ENCODE measurements at places on chromosomes 16 and 17.

- no peak for DNase-seq
These were observed 171.7 kb downstream of the VPS53 start for GRCh38 chr17:542943-543342.

DNA sequence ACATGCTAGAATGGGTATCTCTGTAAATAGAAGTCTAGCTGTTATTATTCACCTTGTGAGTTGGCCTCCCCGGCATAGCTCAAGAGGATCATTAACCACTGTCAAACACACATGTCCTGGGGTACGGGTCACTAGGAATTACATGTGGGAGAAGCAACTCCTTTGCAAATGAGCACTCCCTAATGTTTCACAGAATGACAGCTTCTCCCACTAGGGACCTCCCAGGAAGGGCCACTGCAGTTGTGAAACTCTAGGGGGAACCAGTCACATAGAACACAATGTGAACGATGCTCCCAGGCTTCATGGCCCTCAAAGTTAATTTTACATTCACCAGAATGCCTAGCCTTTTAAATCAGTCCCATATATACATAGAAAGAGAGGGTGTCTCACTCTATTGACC lies 12.4 kb upstream of the ZNF19 start:
- no peak for DNase-seq

- DNase-seq = no peak
These were observed 12.1 kb upstream of the EDC4 start for GRCh38 chr16:67860589-67861398.

- DNase-seq = no peak
These were observed 171.0 kb downstream of the ZFHX3 start for GRCh38 chr16:72876981-72877373.

- no peak for DNase-seq
These were observed 5.7 kb downstream of the WSCD1 start for GRCh38 chr17:6075845-6076244.

- no peak for DNase-seq
These were observed 10.1 kb upstream of the RASD1 start for GRCh38 chr17:17506181-17506741.

- no peak for DNase-seq
These were observed 12.2 kb upstream of the SLC52A1 start for GRCh38 chr17:5047446-5047845.

- DNase-seq = no peak
These were observed 13.7 kb downstream of the ACSM1 start for GRCh38 chr16:20683812-20684211.

DNA sequence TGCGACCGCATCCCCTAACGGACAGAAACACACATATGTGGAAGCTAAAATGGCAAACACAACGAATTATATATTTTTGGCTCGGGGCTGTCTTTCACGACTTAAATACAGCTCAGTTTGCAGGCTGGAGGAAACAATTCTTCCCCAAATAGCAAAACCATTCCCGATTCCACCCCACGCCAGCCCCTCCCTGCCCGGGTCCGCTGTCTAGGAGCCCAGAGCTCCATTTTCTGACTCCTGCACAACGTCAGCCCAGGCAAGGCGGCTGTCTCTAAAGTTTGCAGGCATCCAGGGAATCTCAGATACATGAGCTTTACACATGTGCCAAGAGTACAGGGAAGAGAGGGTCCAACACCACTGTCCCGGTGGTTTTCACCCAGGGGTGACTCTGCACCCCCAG lies 110.5 kb downstream of the ADCY9 start:
- no peak for DNase-seq

DNA sequence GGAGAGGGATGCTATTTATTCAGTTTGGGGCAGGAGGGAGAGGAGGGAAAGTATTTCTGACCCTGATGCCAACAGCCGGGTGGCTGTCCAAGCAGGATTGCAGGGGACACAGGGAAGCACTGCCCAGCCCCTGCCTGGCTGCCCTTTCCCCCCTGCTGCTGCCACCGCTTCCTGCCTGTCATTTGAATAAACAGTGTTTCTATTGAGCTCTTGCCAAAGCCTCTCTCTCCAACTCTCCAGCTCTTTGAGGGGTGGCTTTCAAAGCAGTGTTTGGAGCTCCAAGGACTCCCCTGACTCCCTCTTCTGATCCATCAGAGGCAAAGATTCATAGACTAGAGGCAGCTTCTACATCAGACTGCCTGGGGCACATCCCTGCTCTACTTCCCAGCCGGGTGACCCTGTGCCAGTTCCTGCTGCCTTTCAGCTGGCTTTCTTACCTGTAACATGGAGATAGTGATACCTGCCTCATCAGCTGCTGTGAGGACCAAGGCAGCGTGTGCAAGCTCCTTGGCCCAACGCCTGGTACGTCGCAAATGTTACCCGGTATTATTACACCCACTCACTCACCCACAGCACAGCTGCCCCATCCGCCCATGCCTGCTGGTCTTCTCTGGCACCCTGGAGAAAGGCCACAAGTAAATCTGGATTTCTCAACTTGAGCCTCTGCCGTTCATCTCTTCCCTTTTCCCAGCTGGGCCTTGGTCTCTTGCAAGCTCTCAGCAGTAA lies 9.5 kb downstream of the PROCA1 start:
- no peak for DNase-seq

DNA sequence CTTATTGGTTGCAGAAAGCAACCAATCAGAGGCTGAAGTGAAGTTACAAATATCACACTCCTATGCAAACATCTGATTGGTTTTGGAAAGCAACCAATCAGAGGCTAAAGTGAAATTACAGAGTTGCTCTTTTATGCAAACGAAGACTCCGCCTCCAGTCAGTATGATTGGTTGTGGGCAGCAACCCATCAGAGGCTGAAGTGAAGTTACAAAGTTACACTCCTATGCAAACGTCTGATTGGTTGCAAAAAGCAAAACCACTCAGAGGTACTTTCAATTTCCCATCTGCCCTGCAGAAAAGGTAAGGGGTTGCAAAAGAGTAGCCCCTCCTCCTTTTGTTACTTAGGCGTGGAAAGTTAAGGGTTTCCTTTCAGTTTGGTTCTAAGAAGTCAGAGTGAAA lies 697.3 kb downstream of the MAF start:
- DNase-seq = no peak

DNA sequence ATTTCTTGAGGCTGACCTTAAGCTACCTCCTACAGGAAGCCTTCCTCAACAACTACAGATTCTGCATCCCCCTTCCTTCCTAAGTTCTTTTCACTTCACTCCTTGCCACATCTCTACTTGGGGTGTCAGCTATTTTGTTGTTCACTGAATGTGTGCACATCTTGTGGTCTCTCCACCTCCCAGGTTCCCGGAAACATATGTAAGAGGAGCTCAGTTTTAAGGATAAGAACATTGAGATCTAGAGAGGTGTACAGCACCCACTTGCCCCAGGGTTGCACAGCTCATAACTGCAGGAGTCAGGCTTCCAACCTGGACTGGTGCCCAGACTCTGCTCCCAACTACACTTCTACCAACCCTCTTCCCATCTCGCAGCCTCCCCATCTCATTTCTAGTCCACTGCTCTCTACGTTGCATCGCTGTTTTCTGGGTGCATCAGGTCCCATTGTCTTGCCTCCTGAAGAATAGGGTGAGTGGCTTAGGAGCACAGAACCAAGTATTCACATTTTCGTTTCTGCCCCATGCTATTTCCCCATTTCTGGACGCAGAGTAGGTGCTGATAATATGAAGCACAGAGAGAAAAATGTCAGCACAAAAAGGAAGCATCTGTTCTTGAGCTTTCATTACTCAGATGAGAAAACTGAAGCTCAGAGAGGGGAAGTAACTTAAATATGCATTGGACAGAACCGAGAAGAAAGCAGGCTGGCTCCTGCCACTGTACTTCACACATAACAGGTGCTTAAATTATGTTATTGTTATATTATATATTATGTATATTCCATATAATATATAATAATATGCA lies 292.0 kb upstream of the CCL2 start:
- no peak for DNase-seq

GRCh38 chr17:9566067-9566466 lies 9.6 kb downstream of the STX8 start:
- DNase-seq = no peak

- DNase-seq = peak; percentile 80
These were observed 11.9 kb downstream of the TBX2 start for GRCh38 chr17:61411261-61412142.

GRCh38 chr17:30823421-30823820 lies 1.1 kb downstream of the CRLF3 start:
- no peak for DNase-seq

- DNase-seq = no peak
These were observed 23.0 kb upstream of the TMEM132E start for GRCh38 chr17:34556384-34556783.

GRCh38 chr17:10612957-10613744 lies 44.0 kb downstream of the MYH3 start:
- DNase-seq = no peak

- DNase-seq = no peak
These were observed 14.7 kb downstream of the AIPL1 start for GRCh38 chr17:6420173-6420641.

DNA sequence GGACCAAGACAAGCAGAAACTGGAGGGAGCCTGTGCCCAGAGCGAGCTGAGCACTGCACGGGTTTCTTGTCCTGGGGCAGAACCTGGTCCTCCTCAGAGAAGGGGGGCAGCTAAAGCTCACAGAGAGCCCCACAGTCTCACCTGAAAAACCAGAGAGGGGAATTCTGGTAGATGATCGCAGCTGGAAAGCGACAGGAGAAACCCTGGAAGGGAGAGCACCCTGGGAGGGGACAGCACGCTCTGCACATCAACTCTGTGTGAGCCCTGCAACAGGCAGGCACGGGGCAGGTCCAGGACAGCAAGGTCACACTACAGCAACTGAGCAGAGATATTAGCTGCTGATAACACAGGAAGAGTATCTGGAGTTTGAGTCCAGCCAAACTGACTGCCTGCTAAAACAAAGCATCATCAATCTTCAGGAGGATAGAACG lies 18.2 kb downstream of the ZCCHC14 start:
- no peak for DNase-seq

GRCh38 chr16:76748461-76749348 lies 442.3 kb upstream of the MON1B start:
- no peak for DNase-seq

- no peak for DNase-seq
These were observed 8.8 kb upstream of the NR1D1 start for GRCh38 chr17:40108970-40109824.

GRCh38 chr17:49439673-49440571 lies 25.2 kb upstream of the PHB1 start:
- no peak for DNase-seq

DNA sequence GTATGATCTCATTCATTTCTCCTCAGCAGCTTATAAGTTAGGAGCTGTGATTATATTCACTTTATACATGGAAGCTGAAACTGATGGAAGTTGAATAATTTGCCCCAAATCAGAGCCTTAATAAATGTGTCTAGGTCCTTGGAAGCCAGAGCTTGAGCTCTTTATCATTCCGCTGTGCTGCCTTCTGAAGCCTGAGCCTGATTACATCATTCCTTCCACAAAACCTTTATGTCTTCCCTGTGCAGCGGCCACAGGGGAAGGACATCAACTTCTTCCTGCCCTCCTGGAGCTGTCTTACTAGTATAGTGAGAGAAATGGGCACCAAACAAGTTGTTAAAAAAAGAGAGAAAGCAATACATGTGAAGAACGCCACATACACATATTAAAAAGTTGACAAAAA lies 6.8 kb downstream of the TNRC6C start:
- no peak for DNase-seq

DNA sequence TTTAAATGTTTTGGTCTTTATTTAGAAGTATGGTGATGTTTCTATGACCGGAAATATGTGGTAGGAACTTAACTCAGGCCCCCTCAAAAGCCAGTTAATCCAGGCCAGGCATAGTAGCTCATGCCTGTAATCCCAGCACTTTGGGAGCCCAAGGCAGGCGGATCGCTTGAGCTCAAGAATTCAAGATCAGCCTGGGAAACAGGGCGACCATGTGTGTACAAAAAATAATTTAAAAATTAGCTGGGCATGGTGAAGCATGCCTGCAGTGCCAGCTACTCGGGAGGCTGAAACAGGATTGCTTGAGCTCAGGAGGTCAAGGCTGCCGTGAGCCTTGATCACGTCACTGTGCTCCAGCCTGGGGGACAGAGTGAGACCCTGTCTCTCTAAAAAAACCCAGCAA lies 10.3 kb downstream of the RSL1D1 start:
- DNase-seq = no peak

DNA sequence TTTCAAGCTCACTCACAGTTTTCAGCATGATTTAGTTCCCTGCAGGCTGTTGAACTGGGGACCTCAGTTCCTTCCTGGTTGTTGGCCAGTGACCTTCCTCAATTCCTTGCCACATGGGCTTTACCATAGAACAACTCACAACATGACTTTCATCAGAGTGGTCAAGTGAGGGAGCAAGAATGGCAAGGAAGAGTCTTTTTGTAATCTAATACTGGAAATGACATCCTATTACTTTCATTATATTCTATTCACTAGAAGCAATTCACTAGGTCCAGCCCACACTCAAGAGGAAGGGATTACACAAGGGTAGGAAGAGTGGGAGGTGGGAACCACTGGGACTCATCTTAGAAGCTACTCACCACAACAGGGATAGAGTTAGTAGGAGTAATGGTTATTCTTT lies 57.6 kb downstream of the SYT17 start:
- DNase-seq = no peak

DNA sequence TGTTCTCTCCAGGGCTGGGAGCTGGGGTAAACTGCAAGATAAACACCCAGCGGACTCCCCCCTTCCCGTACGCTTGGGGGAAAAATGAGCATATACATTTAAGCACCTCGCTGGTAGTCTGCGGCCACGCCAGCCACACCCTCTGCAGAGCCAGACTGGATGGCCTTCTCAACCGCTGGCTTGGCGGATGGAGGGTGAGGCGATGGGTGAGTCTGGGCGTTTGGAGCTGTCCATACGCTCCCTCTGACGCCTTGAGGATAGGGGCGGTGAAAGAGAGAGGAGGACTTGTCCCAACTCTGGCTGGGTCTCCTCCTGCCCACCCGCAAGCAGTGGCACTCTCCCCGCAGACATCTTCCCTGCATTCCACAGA lies 1.0 kb downstream of the ITGA3 start:
- DNase-seq = no peak

- DNase-seq = no peak
These were observed 46.6 kb upstream of the LYRM9 start for GRCh38 chr17:27939474-27940465.

- no peak for DNase-seq
These were observed 38.7 kb upstream of the RHBDL3 start for GRCh38 chr17:32226886-32227285.

- DNase-seq = peak; percentile 62
These were observed 994 bp downstream of the CLTC start for GRCh38 chr17:59620518-59621259.
